ENCODE measurements at places on chromosomes 1 and 21.

- DNase-seq = no peak
Measured at GRCh38 chr1:115811140-115811828, 29.6 kb downstream of the NHLH2 start.

- no peak for DNase-seq
Measured at GRCh38 chr1:57214951-57215575, 208.8 kb downstream of the DAB1 start.

GRCh38 chr1:227951624-227952373, 4.1 kb upstream of the WNT9A start:
- DNase-seq = no peak

DNA sequence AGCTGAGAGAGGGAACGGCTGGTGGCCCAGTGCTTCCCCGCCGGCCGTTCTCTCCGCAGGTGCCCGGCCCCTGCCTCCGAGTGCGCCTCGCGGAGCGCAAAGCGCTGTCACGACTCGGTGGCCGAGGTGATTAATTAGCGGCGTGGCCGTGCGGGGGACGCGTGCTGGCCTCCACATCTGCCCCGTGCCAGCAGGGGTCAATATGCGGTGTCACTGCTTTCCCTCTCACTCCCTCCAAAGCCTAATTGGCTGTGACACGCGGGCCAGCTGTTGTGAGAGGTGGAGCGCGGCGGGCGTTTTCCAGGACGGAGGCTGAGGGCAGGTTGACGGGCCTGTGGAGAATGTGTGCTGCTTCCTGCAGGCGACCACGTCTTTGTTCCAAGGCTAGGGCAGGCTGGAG, 239.0 kb downstream of the LMX1A start:
- no peak for DNase-seq

- DNase-seq = no peak
Measured at GRCh38 chr1:210342986-210343780, 14.5 kb downstream of the HHAT start.

DNA sequence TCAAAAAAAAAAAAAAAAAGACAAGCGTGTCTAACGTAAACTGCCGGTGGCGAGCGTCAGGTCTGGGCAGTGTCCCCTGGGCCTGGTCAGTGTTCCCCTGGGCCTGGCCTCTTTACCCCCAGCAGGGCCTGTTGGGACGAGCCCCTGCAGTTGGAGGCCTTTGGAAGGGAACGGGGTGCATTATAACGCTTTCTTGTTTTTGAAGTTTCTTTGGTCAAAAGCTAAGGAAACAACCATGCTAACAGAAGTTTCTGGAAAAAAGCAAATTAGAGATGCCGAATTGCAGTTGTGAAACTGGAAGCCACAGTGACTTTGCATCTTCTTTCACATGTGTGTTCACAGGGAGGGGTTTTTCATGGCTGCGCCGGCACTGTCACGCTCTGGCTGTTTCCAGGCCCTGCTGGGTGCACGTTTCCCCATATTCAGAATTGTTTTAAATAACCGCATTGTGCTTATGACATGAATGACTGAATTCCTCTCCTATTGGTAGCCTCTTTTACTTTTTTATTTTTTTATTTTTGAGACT, 16.0 kb downstream of the RRP1 start:
- peak; percentile 85 for DNase-seq

DNA sequence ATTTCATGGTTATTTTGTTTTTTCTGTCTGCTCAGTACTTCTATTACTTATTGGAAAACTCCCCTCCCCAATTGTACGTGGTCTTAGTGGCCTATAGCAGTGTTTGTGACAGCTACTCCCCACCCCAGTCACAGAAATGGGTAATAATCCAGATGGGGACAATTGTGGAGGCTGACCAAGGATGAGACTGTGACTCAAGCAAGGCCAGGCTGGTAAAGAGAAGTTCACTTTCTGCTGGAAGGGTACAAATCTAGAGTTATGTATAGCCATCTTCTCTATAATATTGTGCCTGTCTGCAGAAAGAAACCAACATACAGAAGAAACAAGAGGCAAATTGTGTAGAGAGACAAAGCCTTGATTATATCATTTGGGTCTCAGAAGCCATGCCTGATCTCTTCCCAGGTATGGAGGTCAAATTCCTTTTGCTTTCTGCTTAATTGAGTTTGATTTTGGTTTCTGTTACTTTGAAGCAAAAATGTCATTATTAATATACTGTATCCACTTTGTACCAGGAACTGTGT, 270.4 kb downstream of the HLX start:
- DNase-seq = no peak

GRCh38 chr1:170356585-170356984, 175.4 kb upstream of the GORAB start:
- no peak for DNase-seq

GRCh38 chr1:17618558-17619247, 79.2 kb downstream of the ARHGEF10L start:
- no peak for DNase-seq

- DNase-seq = no peak
Measured at GRCh38 chr1:199723250-199723956, 304.1 kb upstream of the NR5A2 start.
